ENCODE measurements at places on chromosomes 2 and 18.

GRCh38 chr2:54551123-54551756 is 95.1 kb downstream of the SPTBN1 start:
- DNase-seq: no peak

GRCh38 chr2:144382849-144383248 is 137.1 kb downstream of the ZEB2 start:
- DNase-seq: peak; percentile 41

DNA sequence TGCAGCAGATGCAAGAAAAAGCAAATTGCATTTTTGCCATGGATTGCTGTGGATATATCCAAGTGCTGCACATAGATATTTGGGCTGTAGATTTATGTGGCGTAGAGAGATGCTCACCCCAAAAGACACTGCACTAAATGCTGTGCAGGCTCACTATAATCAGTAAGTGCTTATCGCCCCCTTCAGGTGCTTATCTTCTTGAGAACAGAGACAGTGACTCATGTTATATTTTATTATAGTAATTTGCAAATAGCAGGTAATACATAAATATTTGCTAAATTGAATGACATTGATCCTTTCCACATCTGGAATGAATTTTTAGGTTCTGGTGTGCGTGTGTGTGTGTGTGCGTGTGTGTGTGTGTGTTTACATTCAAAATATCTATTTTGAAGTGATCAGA is 36.8 kb upstream of the PLEKHM3 start:
- peak; percentile 60 for DNase-seq

GRCh38 chr2:234536178-234536965 is 39.5 kb upstream of the ARL4C start:
- DNase-seq: no peak

- DNase-seq: no peak
Measured at GRCh38 chr2:113838277-113838676, 51.6 kb upstream of the ACTR3 start.

GRCh38 chr18:57803103-57803969 is at the start of gene ATP8B1:
TSS of gene ATP8B1 (minus strand) at chr18:57803315. CDS start at chr18:57731807, 71,508 bp downstream.
- peak; percentile 76 for DNase-seq

- DNase-seq: peak; percentile 76
Measured at GRCh38 chr2:74764429-74765272, 69.3 kb upstream of the HK2 start.

GRCh38 chr18:74476140-74476539 is 19.0 kb upstream of the DIPK1C start:
- DNase-seq: no peak

DNA sequence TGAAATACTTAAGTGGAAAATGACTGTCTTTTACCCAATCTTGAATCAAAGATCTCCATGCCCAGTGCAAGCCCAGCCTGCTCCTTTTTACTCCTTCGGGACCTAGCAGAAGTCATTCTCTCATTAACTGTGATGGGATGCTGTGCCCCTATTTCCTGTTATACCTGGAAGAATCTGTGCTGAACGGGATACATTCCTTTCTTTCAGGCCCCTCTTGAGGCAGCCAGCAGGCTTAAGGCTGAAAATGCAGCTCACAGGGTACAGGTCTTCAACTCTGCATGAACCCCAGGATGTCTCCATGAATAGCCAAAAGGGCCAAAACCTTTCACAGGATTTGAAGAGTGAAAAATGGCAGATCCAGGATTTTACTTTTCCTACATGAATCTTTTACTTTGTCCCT is 784.8 kb upstream of the KLHL29 start:
- no peak for DNase-seq

DNA sequence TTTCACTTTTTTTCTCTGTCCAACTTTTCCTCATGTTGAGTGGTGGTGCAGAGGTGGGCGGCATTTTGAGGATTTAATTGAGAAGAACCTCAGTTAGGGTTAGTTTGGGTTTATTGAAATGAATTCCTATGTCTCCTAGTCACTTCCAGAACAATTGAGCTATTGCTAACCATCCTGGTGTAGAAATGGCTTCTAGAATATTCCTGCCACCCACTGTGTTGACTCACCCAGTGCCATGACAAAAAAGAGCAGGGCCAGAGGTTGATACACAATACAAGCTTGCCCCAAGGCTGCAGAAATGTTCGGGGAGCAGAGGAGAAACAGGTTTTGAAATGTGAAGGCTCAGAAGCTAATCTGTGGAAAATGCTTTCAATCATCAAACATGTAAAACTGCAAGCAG is 167.1 kb upstream of the TRIB2 start:
- DNase-seq: peak; percentile 50

GRCh38 chr2:122481244-122481622 is 725.8 kb downstream of the TSN start:
- DNase-seq: no peak

- DNase-seq: peak; percentile 26
Measured at GRCh38 chr18:6994056-6994770, 123.4 kb downstream of the LAMA1 start.

DNA sequence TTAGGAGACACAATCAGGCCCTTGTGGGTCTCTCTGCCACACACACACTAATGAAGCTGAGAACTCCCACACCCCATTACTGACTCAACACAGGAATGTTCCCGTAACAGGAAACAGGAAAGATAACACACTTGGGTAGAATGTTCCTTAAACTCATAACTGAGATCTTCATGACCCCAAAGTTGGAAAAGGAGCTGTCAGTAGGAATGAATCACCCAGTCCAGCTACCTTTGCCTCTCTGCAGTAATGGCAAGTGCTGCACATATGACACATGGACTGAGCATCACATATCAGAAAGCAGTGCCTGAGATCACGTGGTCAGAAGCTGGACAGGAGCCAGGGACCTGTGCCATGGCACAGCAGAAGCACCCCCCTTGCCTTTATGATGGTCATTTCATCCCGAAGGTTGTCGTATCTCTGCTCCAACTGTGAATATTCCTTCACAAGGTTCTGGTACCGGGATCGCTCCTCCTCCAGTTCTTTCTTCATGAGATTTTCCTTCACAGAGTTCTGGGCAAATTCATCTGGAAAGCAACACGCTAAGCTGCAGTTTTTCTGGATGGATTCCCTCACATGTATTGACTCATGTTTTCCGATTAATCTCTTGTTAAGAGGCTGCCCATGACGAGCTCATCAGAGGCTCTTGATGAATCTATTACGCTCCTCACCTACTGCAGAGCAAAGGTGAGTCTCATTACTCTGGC is 65.4 kb upstream of the ACAA2 start:
- DNase-seq: peak; percentile 77

DNA sequence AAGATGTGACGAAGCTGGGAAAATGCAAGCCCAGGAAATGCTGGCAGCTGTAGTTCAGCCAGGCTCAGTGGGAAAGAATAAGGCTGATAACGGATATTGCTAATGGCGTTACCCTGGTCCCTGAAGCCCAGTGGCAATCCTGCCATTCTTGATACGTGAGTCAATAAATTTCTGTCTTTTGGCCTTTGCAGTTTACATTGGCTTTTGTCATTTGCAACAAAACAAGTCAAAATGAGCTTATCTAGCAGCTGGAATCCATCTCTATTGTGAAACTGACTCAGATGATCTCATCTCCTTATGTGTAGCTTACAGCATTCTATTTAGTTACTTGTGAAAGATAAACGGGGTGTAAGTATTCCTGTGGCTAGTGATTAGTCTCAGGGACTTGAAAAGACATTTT is 43.8 kb downstream of the ARL6IP6 start:
- DNase-seq: peak; percentile 95

- no peak for DNase-seq
Measured at GRCh38 chr2:239190921-239191885, 209.6 kb downstream of the HDAC4 start.

- peak; percentile 46 for DNase-seq
Measured at GRCh38 chr2:46267616-46268015, 29.6 kb upstream of the EPAS1 start.

- DNase-seq: no peak
Measured at GRCh38 chr2:237663517-237664110, 36.2 kb downstream of the LRRFIP1 start.

GRCh38 chr2:47093626-47094025 is 61.5 kb downstream of the STPG4 start:
- no peak for DNase-seq

DNA sequence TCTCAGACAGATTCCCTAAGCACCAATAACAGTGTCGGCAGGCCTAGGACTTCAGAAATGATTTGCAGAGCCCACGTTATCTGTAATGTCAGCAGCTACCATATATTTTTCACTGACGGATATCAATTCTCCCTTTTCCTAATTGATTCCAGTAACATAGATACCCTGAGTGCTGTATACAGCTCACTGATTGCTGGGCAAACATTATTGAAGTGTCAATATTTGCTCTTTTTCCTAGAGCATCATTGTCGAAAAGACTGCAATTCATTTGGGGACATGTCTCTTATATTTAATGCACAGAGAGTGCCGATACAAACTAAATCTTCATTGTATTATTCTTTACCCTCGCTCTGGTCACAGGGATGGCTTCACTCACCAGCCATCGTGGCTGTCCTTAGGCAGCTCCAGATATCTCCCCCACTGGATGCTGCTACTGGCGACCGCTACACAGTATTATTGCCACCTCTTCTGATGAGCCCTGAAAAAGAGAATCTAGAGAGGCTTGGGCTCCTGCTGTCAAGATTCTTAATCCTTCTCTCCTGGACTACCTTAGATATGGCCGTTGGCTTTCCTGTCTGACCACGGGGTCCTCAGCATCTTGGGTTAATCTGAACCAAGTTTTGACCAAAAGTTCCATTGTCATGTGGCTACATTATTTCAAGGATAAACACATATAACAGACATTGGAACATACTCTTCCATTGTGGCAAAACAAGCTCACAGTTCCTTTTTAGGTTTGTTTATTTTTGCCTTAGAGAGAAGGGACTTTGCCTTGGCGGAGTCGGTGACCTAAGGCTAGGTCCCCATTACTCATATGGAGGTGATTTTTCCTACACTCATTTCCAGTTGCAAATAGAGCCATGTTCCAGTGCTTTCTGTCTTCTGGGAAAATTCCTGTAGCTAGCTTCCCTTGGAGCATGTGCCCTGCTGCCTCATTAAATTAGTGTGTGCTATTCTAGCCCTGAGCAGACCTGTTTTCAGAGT is 105.4 kb downstream of the CPO start:
- DNase-seq: no peak

DNA sequence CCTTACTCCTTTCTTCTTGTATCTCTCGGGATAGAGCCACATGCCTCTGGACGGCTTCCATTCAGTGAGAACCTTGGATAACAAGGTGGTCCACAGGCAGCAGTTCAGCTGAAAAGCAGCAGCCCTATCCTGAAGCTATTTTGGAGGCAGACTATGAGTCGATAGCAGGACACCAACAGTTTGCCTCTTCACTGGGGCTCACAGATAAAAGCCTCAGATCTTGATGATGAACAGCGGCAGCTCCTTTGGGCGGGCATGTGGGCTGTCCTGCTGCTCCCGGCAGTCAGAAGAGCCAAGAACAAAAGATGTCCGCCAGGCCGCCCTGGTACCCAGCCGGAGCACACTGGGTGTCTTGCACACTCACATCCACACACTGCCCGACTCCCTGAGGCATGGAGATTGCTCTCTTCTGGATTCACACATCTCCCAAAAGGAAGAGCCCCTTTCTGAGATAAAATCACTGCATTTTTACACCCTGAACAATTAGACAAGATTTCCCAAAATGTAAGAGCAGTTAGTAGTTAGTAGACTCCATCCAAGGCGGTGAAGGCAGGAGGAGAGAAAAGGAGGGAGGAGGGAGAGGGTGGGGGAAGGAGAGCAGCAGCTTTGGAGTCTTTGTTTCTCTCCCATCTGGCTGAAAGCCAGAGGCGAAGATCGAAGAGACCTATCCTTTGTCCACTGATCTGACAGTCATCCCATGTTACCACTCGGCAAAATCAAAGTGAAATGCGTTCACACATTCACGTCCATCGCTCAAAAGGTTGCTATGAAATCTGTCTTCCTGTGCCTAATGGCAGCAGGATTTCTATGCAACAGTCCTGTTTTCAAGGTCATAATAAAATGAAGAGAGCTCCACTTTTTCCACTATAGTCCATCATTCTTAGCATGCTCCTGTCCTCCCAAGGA is 90.1 kb upstream of the KLF7 start:
- DNase-seq: no peak

DNA sequence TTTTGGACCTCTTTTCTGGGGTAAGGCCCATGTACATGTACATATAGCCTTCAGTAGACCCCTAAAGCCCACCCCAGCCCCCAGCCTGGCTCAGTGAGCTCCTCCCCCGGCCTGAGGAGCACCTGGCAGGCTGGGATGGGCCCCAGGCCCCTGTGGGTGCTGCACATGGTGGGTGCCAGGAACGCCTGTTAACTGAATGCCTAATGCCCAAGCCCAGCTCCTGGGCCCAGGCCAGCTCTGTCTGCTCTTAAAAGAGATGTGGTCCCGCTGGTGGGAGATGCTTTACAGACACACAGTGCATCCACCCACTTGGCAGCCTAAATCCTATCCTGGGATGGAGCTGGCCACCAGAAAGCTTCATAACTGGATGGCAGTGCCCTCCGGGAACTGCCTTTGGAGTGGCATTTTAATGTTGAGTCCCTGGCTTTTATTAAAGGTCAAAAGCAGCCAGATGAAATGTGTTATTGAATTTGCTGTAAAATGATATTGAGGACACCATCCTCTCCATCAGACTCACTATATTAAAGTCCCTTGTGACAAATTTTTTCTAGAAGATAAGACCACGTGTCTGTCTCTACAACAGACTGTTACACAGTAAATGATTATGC is 7.7 kb upstream of the OXER1 start:
- no peak for DNase-seq

- peak; percentile 36 for DNase-seq
Measured at GRCh38 chr2:64017811-64018700, 1.2 kb downstream of the VPS54 start.

- DNase-seq: no peak
Measured at GRCh38 chr2:112910865-112911264, at the start of gene IL37. TSS of gene IL37 (plus strand) at chr2:112911165. CDS start at chr2:112913013, 1,848 bp downstream.

GRCh38 chr18:46220116-46220515 is 115.9 kb downstream of the HAUS1 start:
- peak; percentile 84 for DNase-seq

- DNase-seq: peak; percentile 70
Measured at GRCh38 chr2:107091163-107091864, 205.3 kb upstream of the ST6GAL2 start.

- peak; percentile 60 for DNase-seq
Measured at GRCh38 chr18:23291456-23292205, 156.3 kb downstream of the CABLES1 start.

DNA sequence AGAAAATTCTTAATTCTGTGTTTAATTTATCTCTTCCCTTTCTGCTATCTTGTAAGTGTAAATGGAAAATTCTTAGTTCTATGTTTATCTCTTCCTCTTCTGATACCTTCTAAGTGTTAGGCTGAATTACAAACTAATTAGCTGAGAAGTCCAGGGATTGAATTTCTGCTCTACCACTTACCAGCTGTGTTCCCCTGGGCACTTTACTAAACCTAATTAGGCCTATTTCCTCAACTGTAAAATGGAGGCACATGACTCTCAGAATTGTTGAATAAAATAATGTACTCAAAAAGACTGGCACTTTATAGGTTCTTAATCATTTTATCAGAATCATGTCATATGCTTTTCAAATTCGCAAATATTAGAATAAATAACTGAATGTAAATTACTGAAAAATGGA is 146.3 kb downstream of the MAP2 start:
- DNase-seq: no peak

DNA sequence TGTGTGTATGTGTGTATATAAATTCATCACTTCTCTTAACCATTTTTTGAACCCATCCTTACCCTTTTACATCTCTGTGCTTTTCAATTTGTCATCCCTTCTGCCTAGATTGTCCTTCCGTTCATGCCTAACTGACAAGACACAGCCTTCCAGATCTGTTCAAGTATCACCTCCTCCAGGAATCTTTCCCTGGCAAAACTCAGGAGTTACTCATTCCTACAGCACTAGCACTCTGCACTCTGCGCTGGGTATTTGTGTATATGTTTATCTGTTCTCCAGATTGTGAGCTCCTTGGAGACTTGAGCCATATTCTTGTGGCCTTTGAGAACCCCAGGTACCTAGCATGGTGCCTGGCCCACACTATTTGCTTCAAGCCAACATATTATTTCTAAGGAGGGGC is 26.8 kb upstream of the ASXL2 start:
- no peak for DNase-seq

All from iris pigment epithelial cell (primary cell).